ENCODE measurements at places on chromosomes 12 and 14.

GRCh38 chr14:100428727-100429126, 105.6 kb downstream of the SLC25A47 start:
- DNase-seq, result no peak

DNA sequence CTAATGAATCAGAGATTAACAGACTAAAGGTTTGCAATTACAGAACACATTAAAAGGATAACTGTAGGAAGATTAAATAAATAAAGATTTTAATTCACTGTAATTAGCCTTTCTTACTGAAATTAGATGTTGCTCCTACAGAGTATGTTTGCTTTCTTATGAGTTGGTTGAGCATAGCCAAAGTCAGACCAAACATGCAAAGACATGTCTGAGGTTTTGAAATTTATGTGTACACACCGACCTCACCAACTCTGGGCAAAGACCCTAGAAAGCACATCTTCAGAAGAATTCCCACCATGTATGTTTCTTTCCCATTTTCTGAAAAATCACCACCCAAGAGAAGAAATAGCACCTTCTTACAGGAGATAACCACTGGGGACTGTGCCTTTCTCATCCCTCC, 159.2 kb downstream of the PAX9 start:
- DNase-seq, result no peak

GRCh38 chr12:63410197-63410596, 258.1 kb downstream of the DPY19L2 start:
- no peak for DNase-seq

DNA sequence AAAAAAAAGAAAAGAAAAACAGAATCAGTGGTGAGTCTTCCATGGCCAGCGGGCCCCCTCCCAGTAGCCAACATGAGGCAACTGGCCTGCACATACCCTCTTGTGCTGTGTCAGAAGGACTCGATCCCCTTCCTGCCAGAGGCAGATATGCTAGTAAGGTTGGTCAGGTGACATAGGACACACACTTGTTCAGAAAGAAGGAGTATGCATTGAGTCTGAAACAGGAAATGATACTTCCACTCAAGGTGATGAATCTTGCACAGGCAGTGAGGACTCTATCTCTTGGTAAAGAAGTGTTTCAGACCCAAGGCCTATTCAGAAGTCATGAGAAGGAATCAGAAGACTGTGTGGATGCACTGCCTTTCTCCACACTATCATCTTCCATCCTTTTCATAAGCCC, 269.7 kb upstream of the FAR2 start:
- DNase-seq, result no peak

- DNase-seq, result no peak
These were observed 2.0 kb downstream of the DDIT3 start for GRCh38 chr12:57518176-57518919.

GRCh38 chr14:86570371-86570770, 1040.4 kb downstream of the FLRT2 start:
- no peak for DNase-seq

DNA sequence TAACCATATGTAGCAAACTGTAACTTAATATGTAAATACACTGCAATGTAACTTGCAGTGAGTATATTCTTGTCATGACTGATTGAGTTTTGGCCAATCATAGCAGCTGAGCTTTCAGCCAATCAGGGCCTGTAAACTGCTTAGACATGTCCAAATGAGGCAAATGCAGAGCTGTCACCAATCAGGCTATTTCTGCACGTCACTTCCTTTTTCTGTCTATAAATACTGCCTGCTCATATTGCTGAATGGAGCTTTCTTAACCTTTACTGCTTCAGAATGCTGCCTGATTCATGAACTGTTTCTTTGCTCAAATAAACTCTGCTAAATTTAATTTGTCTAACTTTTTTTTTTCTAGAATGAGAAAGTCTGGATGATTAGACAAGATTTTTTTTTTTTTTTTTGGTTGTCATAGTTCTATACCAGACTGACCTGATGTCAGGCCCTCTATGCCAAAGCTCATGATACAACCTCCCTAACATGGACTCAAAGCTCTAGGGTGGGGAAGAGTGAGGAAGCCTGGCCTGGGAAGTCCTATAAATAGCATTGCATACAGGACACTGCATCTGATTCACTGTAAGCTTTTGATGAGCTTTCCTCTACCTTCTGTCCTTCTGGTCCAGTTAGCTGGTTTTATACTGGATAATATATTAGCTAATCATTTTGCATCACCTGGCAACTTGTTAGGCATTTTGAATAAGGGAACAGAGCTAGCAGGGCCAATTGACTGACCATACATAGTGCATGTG, 12.0 kb downstream of the MGP start:
- DNase-seq, result no peak

DNA sequence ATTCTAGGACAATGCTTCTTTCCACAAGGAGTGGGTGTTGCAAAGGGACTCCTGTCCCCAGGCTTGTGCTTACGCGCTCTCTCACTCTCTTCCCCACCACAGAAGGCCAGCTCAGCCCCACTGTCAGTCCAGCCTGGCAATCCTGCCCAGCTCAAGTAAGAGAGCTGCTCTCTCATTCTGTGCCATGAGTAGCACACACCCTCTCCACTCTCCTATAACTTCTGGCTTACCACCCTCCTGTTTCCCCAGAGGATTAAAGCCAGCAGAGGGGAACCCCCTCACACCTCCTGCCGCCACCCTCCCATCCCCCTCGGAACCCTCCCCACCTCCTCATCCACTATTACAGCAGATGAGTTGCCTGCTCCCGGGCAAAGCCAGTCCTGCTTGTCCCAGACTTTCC, 17.1 kb downstream of the NCKAP5L start:
- no peak for DNase-seq

DNA sequence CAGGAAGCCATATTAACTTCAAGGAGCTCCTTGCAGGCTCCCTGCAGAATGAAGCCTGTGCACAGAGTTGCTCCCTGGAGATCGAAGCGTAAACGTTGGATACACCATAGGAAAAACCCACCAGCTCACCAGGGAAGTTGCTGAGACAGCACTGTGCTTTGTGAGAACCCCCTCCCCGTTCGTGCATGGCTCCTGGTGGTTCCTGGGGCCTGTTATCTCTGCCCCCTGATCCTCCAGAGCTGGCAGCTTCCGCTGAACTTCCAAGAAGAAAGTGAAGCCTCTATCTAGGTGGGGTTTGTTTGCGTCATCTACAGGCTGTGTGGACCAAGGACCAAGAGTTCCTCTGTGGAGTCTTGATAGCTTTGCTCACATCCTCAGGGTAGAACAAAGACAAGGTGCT, 2.4 kb upstream of the CCDC85C start:
- no peak for DNase-seq

GRCh38 chr12:128951448-128951847, 98.2 kb downstream of the GLT1D1 start:
- DNase-seq, result no peak

GRCh38 chr12:68115281-68115680, 44.3 kb downstream of the IFNG start:
- DNase-seq, result no peak

- DNase-seq, result no peak
These were observed 136.9 kb downstream of the ITPR2 start for GRCh38 chr12:26696048-26696612.

DNA sequence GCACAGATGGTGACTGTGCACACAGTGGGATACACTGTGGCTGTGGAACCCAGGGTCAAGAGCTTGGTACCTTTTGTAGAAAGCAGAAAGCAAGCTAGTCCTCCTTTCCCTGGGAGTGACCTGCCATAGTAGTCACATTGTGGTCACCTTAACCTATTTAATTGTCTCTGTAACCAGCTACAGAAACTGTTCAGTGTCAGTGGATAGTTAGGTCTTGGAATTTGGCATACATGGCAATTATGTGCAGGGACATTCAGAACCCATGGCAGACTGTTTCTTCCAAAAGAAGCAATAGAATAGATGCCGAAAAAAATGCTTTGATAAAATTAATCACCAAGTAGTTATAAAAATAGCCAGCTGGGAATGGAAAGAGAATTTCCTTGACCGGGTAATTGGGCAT, 30.4 kb downstream of the PPHLN1 start:
- no peak for DNase-seq

DNA sequence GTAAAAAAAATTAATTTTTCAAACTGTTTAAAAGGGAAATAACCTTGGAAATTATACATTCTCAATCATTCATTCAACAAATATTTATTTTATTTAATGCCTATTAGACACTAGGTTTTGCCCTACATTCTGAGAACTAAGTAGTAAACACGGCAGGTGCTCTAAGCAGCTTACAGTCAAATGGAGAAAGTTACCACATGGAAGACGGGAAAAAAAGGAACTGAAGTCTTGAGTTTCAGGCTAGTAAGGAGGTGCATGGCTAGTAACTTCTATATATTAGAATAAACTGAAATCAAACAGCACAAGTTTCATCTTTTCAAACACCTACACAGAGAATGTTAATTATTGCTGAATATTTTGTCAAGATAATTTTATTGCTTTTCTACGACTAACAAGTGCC, 52.9 kb downstream of the C12orf42 start:
- DNase-seq, result no peak

- DNase-seq, result no peak
These were observed 102.6 kb downstream of the RIN3 start for GRCh38 chr14:92616178-92616577.

- DNase-seq, result no peak
These were observed 49.6 kb downstream of the ST8SIA1 start for GRCh38 chr12:22284871-22285270.

- DNase-seq, result no peak
These were observed 19.8 kb upstream of the CABP1 start for GRCh38 chr12:120620624-120621023.

DNA sequence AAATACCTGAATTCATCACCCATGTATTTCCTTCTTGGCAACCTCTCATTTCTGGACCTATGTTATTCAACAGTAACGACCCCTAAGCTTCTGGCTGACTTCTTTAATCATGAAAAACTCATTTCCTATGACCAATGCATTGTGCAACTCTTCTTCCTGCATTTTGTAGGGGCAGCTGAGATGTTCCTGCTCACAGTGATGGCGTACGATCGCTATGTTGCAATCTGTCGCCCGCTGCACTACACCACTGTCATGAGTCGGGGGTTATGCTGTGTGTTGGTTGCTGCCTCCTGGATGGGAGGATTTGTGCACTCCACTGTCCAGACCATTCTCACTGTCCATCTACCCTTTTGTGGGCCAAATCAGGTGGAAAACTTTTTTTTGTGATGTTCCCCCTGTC, 356 bp downstream of the OR4Q2 start:
- no peak for DNase-seq

DNA sequence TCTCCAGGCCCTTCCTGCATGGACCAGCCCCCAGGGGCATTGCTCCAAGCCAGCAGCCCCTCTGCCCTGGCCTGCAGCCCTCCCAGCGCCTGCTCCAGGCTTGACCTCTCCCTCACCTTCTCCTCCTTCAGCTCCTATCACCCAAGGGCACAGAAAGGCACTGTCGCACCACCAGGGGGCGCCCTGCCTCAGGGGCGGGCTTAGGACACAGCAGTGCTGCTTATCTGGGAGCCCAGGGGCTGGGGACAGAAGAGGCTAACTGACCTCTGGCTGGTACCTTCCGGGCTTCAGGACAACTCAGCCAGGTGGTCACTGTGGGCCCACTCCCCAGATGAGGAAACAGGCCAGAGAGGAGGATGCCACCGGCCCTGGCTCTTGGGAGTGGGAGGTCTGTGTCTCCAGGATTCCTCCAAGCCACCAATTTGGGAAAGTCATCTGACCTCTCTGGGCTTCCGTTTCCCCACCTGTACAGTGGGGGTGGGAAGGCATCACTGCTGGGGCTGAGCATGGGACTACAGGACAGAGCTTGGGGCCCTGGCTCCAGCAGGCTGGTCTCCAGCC, 25.3 kb upstream of the GPR132 start:
- peak; percentile 43 for DNase-seq

DNA sequence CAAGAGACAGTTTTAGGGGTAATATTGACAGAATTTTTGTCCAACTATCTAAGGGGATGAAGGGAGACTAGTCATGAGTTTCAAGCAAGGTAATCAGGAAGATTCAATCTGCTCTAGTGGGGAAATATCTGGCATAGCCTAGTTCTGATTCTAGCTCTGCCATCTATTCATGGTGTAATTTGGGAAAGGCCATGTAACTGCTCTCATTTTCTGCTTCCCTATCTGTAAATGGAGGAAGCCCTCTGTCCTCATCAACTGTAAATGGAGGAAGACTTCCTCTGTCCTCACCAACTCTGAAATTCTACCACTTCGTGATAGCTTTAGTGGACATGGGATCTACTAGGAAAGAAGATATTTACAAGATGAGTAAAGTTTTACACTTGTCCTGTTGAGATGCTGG, 37.9 kb downstream of the BHLHE41 start:
- DNase-seq, result no peak

DNA sequence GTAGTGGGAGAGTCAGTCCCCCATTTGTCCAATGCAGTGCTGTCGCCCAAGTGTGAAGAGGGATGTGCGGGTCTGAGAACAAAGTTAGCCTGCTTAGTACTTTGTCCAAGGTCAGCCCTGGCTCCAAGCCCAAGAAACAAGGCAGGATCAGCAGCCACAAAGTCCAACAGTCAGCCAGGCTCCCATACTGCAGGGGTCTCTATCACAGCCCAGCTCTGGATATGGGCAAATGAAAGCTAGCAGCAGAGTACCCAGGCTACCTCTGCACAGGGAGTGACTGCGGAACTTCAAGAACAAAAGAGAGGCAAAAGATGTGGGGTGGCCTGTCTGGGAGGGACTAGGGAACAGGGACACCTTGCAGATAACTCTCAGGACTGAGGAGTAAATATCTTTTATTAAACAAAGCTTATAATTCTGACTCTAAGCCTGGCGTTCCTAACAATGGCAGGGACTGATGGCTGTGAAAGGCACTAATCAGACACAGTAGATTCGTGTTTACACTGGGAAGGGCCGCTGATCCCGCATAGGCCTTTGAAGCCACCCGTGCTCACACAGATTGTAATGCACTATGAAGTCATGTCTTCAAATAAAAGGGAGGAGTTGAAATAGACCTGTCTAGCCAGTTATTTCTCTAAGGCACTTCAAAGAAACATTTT, 91.0 kb upstream of the EEA1 start:
- no peak for DNase-seq

DNA sequence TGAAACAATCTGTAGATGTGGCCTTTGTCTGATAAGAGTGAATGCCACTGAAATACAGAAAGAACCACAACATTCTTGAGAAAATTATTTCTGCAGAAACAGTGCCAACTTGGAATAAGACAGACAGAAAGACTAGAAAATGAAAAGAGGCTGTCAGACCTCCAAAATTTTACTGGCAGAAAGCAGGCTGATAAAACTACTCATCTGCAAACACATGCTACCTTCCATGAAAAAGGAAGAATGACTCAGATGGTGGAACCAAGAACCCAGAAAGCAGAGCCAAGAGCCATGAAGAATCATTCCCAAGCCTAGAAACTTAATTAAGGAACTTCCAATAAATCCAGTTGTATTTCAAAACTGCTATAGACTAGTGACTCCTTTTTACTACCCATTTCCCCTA, 31.9 kb upstream of the OSBPL8 start:
- DNase-seq, result no peak

DNA sequence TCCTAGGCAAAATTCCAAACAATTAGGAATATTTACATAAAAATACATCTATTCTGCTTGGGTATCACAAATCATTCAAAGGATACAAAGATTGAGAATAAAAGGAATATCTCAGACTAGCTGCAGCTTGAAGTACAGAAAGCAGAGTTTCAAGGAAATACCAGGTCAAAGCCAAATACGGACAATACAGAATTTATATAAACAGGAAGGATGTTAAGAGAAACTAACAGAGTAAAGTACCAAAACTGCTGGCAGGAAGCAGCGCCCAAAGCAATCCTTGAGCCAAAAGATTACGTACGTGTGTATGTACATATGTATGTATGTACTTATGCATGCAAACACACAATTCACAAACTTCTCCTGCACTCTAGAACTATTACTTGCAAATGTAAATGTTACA, 86.6 kb downstream of the PPP1R12A start:
- no peak for DNase-seq

GRCh38 chr12:100156731-100157426, 14.2 kb upstream of the BLTP3B start:
- DNase-seq, result no peak
